ENCODE measurements at places on chromosomes 1 and 21.

DNA sequence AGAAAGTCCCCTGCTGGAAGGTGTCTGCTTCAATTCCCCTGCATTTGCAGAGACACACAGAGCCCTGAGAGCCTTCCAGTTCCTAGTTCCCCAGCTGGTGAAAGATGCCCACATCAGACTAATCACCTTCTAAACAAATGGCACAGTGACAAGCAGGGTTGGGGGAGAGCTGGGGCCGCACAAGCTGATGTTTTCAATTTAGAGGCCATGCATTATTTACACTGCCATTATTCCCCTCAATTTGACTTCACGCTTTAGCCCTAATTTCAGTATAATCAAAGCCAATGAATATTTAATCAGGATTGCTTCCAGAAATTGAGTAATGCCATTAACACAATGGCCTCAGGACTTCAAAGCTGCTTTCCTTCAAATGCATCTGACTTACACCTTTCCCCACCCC lies 81.5 kb downstream of the BEND5 start:
- no peak for DNase-seq

DNA sequence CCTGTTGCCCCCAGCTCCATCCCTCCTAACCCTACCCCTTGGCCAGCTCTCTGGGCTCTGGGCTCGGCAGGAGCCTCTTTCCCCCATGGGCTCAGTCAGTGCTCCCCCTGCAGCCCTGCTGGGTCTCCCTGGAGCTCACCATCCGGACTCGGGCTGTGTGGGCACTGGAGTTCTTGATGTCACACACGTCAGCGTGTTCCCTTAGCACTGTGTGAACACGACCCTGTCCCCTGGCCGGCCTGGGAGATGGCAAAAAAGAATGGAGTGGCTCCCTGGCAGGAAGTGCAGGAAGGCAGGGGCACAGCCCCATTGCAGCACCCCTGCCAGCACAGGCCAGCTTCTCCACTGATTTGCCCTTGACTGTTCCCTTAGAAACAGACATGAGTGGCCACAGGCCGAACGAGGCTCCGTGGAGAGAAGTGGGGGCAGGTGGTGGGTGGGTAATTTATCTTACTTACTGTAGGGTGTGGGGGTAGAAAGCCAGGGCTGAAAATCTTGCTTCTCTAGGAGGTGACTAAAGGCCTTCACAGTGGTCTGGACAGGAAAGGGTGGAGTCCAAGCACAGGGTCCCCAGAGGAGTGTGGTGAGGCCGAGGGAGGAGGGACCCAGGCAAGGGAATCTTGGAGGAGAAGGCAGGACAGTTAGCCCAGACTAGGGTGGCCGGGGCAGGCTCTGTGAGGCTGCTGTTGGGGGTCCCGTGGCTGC lies 381.7 kb upstream of the VAMP3 start:
- DNase-seq = no peak

DNA sequence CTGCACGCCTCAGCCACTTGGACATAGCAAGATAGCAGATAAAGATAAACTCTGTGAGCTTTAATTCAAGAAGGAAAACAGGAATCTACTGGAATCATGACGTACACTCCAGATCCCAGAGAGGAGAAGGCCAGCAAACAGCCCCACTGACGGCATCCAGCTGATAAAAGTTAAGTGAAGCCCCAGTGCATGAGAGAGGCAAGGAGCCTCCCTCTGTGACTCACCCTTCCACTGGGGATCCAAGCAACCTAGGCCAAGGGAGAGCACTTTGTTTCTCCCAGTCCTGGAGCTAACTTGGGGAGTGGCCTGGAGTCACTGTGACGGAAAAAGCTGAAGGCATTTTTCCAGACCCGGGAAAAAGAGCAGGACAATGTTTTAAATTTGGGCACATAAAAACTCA lies 270.0 kb downstream of the AKT3 start:
- DNase-seq = no peak

GRCh38 chr1:116824631-116825206 lies 70.5 kb downstream of the CD2 start:
- no peak for DNase-seq

DNA sequence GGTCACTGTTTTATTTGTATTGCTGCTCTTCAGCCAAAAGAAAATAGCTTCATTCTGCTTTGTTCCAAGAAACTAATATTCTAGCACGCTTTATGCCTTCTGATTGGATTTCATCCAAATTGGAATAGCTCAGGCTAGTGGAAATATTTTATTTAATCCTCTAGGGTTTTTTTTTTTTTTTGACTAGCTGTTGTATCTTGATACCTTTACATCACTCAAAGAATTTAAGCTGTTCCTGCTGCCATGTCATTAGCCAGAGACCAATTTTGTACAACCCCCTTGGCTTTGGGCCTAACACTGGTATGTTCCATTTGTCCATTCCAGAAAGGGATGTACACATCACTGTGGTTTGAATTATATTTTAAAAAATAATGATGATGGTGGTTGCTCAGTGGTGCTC lies 103.0 kb downstream of the DISC1 start:
- no peak for DNase-seq

DNA sequence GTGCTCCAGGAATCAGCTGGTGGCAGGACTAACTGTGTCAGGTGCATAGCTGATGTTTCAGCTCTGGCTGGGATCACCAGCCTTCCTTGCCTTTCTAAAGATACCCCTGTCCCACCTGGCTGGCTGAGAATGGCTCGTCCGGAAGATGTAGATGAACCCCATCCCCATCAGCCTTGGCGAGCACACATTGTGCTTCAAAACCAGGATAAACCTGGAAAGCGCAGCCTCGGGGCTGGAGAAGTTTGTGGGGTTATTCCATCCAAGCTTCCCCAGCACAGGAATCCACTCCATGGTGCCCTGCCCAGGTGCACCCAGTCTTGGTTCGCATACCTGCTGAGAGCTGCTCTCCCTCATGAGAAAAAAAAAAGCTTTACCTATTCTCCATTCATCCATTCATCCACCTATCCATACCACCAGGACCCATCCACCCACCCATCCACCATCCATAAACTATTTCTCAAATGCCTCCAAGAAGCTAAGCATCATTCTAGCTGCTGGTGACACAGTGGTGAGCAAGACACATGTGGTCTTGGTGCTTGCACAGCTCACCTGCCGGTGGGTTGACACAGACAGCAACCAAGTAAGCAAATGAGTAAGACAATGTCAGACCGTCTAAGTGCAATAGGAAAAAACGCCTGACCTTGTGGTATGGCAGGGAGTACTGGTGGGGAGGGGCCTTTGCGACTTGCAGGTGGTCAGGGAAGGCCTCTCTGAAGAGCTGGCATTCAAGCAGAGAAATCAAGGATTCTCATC lies 94.0 kb downstream of the DMRTB1 start:
- no peak for DNase-seq

DNA sequence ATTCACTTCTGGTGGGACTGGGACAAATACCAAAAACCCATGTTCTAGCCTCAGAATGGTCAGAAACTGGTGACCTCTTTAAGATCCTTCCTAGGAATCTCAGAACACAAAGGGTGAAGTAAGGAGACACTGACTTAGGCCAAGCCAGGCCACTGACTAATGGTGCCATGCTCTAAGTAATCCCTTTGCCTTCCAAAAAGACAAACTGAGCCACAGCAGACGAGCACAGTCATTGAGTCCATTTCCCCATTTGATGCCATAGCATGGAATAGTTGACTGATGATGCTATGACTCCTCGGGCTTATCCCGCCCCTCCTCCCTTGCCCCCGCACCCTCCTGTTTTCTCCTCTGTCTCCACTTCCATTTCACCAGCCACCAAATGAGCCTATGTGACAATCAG lies 145.8 kb upstream of the ZNF648 start:
- no peak for DNase-seq

DNA sequence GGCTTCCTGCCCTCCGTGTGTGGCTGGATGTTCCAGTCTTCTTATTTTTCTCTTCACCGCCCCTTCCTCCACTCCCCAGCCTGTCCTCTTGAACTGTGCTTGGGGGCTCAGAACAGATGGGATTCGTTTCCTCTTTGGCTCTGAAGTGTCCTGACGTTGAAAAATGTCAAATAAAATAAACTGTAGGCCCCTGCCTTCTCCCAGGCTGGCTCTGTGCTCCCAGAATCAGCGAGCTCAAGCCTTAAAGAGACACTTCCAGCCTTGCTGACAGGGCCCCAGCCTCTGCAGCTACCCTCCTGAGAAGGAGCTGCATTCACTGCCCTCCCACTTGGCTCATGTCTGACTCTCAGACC lies 104.2 kb upstream of the IPO9 start:
- no peak for DNase-seq

GRCh38 chr1:212970085-212970484 lies 19.7 kb downstream of the VASH2 start:
- DNase-seq = no peak

DNA sequence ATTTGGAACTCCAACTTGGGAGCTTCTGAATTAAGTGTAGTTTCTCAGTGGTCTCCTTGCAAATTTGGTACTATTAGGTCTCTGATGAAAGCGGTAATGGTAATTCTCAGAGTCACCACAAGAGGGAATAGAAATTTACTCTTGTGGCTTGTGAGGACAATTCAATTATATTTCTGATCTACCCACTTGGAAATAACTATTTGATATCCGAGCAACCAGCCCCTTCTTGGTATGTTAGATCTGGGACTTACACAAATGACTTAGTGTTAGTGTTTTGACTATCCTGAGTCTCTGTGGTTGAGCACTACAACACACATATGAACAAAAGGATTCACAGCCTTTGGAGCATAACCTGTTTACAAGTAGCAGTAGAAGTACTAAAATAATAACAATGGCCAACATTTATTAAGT lies 68.1 kb downstream of the RPS6KA1 start:
- no peak for DNase-seq

DNA sequence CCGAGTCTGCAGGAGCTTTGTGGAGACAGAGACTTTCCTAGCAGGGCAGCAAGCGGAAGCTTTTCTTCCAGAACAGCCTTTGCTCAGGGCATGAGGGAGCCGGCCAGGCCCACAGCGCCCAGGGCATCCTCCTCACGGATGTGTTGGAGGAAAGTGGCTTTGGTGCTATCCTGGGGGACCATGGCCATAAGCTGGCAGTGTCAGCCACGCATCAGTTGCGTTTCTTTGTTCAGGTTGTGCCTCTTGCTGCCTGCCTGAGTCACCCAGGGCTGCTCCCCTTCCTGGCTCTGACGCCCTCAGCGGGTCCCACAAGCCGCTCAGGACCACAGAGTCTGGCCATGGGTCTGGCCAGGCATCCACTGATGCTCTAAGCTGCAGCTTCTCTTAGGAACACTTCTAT lies 39.6 kb upstream of the PRSS38 start:
- no peak for DNase-seq

- no peak for DNase-seq
These were observed 206.4 kb upstream of the FOXD3 start for GRCh38 chr1:63116016-63116415.

- no peak for DNase-seq
These were observed 40.1 kb upstream of the GPR52 start for GRCh38 chr1:174407665-174408064.

- no peak for DNase-seq
These were observed 579.6 kb upstream of the ZRANB2 start for GRCh38 chr1:71660411-71660810.

- no peak for DNase-seq
These were observed 157.7 kb downstream of the MAST2 start for GRCh38 chr1:45960930-45961715.

All from bone marrow (tissue), 2 donors.